ENCODE measurements at places on chromosomes 5 and 9.

GRCh38 chr5:135112008-135112725, 78.1 kb upstream of the PITX1 start:
- H3K27me3 ChIP-seq: no peaks in the 10 kb centered on the region
- no peak for DNase-seq
- H3K4me3 ChIP-seq: no peak overlapping the region
- H3K27ac ChIP-seq: no peak overlapping the region
- H3K4me1 ChIP-seq: no peaks in the 10 kb centered on the region
- no peaks in the 10 kb centered on the region for H3K36me3 ChIP-seq

GRCh38 chr5:395921-396530, 47.0 kb upstream of the EXOC3 start:
- H3K4me1 ChIP-seq: no peaks in the 10 kb centered on the region
- H3K27ac ChIP-seq: no peak overlapping the region
- H3K36me3 ChIP-seq: no peaks in the 10 kb centered on the region
- H3K27me3 ChIP-seq: no peaks in the 10 kb centered on the region

DNA sequence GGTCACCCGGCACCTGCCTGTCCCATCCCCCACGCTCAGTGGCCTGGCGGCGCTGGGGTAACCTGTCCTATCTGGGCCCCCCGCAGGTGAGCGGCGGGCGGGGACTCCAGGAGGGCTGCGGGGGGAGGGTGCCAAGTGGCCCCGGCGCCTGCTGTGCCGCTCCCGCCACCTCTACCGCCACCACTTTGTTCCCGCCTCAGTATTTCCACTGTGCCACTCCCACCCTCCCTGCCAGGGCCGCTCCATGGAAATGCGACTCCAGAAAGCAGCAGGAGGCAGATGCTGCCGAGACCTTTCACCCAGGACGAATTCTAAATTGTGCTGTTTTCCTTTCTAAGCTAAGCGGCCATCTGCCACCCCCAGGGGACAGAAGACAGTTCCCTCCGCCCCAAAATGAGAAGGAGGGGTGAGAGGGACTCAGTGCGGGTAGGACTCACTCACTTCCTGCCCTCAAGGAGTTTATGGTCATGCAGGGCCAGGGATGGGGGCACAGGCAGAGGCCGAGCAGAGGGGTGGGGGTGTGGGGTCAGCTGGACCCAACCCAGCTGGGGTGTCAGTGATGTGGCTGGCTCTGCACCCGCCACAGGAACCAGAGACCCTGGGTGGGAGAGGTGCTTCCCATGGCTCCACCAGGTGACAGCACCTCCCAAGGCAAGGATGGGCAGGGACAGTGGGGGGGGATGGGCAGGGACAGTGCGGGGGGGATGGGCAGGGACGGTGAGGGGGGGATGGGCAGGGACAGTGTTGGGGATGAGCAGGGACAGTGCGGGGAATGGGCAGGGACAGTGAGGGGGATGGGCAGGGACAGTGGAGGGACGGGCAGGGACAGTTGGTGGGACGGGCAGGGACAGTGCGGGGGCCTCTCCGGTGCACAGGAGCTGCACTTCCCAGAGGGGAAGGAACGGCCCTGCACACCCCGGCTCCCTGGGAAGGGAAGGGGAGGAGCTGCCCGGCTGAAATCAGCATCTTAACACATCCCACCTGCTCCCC, 17.8 kb downstream of the NOTCH1 start:
- H3K27me3 ChIP-seq: no peaks in the 10 kb centered on the region
- H3K4me1 ChIP-seq: peaks cover 23% of the 10 kb centered on the region
- no peak overlapping the region for H3K4me3 ChIP-seq
- H3K36me3 ChIP-seq: no peaks in the 10 kb centered on the region
- no peak for DNase-seq

- H3K27ac ChIP-seq: no peak overlapping the region
- no peak for DNase-seq
- no peaks in the 10 kb centered on the region for H3K36me3 ChIP-seq
- no peak overlapping the region for H3K4me3 ChIP-seq
These were observed 555.6 kb downstream of the PRR16 start for GRCh38 chr5:121019734-121020133.

GRCh38 chr5:14264605-14265316, 121.6 kb downstream of the TRIO start:
- no peaks in the 10 kb centered on the region for H3K36me3 ChIP-seq
- peak; percentile 93 for DNase-seq
- H3K4me3 ChIP-seq: peak overlapping the region; percentile 27
- H3K4me1 ChIP-seq: peaks cover 50% of the 10 kb centered on the region

All from Caco-2 (cell line).